Thoracic aorta (tissue), 2 donors: ENCODE measurements at places on chromosomes 3 and 15.

- DNase-seq = no peak
These were observed 3.1 kb downstream of the DMXL2 start for GRCh38 chr15:51619331-51620035.

DNA sequence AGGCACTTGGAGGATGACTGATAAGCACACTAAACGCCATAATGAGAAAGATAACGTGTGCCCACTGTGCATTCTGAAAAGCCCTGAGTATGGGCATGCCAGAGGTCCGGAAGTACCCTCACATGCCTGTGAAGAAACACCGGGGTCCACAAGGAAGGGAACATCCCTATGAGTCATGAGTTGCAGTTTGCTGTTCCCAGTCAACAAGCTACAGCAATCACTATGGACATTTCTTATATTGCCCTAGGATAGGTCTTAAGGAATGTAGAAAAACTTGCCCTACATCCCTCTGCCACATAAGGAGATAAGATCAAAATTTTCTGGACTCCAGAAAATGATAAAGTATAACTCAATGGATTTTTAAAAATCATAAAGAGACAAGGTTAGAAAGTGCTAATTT, 9.9 kb downstream of the MB21D2 start:
- no peak for DNase-seq

- DNase-seq = no peak
These were observed 33.5 kb upstream of the ACKR4 start for GRCh38 chr3:132563420-132564069.

DNA sequence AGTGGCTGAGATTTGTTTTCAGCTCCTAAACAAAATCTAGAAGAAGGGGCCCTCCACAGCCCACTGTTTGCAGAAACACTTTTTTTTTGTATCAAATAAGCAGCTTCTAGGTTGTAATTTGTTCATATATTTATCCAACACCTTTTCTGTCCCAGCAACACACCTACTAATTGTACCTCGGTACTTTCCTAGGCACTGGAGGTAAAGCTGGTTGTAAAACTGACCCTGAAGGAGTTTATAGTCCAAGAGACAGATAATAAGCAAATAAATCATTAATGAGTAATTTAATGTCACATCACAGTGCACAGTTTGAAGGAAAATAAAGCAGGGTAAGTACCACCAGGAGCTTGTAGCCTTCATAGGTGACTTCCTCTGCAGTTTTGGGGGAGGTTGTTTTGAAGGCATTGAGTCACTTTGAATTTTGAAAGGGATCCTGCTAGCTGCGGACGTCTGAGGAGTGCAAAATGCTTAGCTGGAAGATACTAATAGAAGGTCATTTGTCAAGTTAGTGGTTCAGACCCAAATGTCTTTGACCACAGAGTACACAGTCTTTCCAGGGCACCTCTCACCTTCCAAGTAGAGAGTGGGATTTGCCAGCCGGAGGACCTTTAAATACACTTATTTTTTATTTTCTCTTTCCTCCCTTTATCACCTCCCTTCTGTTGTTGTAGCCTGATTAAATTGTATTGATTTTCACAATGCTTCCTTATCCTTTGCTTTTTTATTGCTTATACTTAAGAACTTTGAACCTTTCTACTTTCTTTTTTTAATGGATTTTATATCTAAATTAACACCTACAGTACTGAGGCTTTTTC, 53.8 kb downstream of the CMSS1 start:
- DNase-seq = no peak

- no peak for DNase-seq
These were observed 21.0 kb downstream of the CLPX start for GRCh38 chr15:65164139-65164538.

DNA sequence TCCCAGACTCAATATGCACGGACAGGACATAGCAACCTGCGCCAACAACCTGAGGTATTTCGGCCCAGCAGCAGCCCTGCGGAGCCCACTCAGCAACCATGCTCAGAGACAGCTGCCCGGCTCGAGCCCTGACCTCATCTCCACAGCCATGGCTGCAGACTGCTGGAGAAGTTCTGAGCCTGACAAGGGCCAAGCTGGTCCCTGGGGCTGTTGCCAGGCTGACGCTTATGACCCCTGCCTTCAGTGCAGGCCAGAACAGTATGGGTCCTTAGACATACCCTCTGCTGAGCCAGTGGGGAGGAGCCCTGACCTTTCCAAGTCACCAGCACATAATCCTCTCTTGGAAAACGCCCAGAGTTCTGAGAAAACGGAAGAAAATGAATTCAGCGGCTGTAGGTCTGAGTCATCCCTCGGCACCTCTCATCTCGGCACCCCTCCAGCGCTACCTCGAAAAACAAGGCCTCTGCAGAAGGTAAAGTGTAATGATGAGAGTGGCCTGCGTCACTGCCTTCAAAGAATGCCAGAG, 25.5 kb downstream of the TMEM41A start:
- DNase-seq = no peak

DNA sequence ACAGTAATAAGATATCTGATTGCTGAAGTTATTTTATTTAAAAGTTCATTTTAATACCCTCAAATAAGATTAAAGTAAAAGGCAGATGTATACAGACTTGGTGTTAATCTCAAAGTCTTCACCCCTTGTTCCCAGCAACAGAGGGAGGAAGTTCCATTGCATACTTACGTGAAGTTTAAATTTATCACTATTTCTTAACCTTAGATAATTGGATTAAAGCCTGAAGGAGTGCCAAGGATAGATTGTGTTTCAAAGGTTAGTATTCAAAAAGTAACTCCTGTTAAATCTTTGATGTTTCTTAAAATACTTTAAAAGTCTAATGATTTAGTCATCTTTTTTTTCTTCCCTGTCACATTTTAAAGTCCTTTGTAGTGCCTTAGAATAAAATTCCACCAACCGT, 39.3 kb downstream of the ATP1B3 start:
- DNase-seq = no peak

GRCh38 chr15:44308415-44308814, 19.9 kb downstream of the GOLM2 start:
- DNase-seq = no peak

DNA sequence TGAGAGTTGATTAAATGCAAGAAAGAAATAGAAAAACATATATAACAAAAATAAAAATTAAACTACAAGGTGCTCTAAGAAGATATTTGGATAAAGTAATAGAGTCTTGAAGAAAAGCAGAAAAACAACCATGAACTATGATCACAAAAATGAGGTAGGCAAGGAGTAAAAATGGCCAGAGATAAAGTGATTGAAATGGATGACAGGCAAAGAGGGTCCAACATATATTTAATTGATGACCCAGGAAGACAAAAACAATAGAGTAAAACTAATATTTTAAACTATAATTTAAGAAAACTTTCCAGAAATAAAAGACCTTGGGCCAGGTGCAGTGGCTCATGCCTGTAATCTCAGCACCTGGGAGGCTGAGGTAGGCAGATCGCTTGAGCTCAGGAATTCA, 22.1 kb upstream of the WDR49 start:
- no peak for DNase-seq

DNA sequence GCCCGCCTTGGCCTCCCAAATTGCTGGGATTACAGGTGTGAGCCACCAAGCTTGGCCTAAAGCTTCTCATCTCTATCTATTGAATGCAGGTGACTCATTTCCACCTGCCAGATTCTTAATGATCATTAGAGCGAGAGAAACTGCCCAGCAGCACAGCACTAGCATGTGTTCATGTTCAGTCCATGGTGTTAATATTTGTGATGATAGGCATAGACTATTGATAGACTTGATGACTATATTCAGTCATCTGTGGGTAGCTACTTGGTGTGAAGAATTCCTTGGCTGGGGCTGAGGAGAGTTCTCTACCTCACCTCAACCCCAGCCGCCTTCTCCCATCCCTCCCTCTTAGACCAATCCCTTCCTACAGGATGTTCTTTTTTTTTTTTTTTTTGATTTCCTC, 60.0 kb downstream of the ST6GAL1 start:
- no peak for DNase-seq

- DNase-seq = no peak
These were observed 138.7 kb upstream of the LRTM1 start for GRCh38 chr3:55066551-55067047.

GRCh38 chr15:40243126-40243810, 4.4 kb downstream of the PAK6 start:
- DNase-seq = no peak

- no peak for DNase-seq
These were observed 936 bp downstream of the KIF7 start for GRCh38 chr15:89654301-89654761.

GRCh38 chr3:17320266-17320665, 422.2 kb downstream of the TBC1D5 start:
- no peak for DNase-seq

GRCh38 chr3:11778248-11778647, 68.4 kb downstream of the TAMM41 start:
- DNase-seq = no peak

DNA sequence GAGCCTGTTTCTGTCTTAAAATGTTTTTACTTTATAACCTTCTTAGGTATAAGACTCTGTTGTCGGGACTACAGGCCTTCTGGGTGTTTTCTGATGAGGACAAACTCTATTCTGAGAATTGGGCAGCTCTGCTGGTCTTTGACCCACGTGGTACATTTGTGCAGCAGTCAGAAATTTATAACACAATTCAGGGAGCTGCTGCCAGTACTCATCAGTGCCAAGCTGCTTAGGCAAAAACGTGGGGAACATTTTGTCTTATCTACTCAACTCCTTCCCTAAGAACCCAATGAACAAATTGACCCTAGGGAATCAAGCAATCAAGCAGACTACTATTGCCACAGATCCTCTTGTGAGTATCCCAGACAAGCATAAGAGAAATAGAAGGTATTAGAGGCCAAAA, 180.7 kb upstream of the PDZRN3 start:
- DNase-seq = peak; percentile 25

GRCh38 chr3:123385981-123386380, 62.9 kb downstream of the ADCY5 start:
- no peak for DNase-seq

DNA sequence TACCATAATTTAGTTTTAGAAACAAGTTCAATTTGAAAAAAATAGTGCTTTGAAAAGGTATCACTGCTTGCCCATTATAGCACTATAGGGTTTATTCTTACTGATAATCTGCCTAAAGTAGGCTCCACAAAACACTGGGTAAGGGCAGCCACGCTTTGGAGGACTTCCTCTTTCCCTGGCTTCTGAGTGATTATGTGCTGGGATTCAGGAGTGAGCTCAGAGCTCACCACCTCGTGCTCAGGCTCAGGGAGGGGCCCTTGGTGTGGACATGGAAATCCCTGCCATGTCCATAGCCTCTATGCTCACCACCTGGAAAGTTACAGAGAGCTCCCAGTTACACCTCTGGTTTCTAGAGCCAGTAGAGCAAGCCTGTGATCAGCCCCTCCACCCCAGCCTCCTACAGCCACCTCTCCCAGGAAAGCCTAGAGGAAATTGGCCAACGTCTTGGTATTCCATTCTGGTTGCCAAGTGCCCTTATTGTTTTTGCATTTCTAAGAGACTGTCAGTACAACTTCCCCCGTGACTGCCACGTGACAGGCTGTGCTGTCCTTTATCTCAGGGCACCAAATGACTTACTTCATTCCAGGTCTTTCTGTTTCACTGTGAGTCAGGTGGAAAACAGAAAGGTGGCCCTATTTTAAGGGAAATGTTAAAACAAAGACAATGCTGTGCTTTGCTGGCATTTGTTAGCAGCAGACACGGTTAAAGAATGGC, 316.0 kb downstream of the RORA start:
- DNase-seq = no peak

- no peak for DNase-seq
These were observed 6.6 kb upstream of the KLF13 start for GRCh38 chr15:31320022-31320421.
